Neural crest cell (in vitro differentiated cells): ENCODE measurements at places on chromosomes 1 and 21.

DNA sequence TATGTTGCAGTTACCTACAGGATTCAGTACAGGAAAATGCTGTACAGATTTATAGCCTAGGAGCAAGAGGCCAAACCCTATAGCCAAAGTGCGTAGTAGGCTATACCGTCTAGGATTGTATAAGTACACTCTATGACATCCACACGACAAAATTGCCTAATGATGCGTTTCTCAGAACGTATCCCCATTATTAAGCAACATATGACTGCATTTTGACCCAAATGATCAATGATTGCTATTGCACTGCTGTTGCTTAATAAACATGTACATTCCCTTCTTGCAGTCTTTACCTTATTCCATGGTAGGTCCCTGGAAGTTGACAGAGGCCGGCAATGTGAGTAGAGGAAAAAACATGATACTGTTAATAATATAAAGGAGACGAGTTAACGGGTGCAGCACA lies 33.0 kb downstream of the LRRC8C start:
- DNase-seq = no peak

- no peak for DNase-seq
Observed at GRCh38 chr1:18010945-18011344, 96.7 kb upstream of the IGSF21 start.

- DNase-seq = no peak
Observed at GRCh38 chr1:207429963-207430362, 24.2 kb upstream of the CR2 start.

DNA sequence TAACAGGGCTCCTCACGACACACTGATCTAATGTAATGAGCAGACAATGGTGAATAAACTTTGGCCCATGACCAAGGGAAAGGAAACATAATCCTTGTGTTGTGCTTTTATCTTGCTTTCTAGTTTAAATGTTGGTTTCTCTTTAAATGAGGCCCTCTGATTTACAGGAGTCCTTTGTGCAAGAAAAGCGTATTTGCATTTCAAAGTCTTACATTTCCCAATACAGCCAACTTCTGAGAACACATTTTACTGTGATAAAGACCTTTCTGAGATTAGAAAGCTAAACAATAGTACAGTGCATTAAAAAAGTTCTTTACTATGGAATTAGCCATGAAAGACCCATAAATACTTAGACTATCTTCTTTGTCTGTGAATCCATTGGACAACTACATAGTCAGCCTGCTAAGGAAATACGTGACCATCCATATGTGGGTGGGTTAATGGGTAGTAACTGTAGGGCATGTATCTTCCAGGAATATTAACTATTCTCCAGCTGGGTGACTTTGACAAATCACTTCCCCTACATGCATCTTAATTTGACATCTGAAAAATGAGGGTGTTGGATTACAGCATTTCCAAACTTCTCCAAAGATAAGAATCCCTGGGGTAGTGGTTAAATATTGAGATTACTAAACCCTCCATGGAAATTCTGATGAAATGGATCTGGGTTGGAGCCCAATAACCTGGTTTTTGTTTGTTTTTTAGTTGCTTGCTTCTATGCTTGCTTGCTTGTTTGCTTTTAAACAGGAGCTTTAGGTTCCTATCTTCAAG lies 50.3 kb upstream of the USP1 start:
- no peak for DNase-seq

DNA sequence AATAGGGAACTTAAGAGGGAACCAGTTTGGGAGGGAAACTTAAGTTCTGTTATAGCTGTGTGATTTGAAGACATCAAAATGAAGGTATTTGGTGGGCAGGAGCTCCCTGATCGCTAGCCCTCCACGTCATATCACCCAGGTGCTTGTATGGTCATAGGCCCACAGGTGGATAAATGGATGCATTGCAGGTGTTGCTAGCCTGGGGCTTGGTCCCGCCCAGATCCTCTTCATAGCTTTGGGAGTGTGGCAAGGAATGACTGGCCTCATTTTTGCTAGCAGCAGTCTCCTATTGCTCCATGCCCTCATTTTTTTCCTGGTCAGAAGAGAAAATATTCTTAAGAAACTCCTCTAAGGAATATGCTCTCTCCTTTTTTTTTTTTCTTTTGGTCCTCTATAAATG lies 11.3 kb downstream of the GNPAT start:
- DNase-seq = no peak

- no peak for DNase-seq
Observed at GRCh38 chr1:233246965-233247364, 48.6 kb downstream of the PCNX2 start.

DNA sequence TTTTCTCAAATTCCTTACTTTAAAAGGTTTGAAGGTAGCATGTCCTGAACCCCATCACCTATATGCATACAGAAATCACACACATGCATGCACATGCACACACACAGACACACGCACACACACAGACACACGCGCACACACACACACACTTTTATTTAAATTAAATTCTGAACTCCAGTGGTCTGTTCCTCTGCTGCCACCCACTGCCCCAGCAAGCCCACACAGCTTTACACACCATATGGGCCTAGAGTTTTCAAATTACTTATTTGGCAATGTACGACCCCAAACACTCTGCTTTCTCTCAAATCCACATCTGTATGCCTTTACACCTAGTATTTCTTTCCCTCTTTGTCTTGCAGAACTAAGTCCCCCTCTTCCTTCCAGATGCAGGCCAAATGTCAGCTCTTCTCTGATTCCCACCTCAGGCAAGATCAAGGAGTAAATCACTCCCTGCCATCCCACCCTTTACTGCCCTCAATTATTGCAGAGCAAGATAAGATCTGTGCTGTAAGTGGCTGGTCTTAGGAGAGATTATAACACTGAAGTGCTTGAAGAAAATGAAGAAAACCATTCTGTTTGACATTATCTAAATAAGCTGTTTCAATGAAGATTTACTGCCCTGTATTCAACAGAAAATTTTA lies 429.9 kb upstream of the CXADR start:
- DNase-seq = no peak

DNA sequence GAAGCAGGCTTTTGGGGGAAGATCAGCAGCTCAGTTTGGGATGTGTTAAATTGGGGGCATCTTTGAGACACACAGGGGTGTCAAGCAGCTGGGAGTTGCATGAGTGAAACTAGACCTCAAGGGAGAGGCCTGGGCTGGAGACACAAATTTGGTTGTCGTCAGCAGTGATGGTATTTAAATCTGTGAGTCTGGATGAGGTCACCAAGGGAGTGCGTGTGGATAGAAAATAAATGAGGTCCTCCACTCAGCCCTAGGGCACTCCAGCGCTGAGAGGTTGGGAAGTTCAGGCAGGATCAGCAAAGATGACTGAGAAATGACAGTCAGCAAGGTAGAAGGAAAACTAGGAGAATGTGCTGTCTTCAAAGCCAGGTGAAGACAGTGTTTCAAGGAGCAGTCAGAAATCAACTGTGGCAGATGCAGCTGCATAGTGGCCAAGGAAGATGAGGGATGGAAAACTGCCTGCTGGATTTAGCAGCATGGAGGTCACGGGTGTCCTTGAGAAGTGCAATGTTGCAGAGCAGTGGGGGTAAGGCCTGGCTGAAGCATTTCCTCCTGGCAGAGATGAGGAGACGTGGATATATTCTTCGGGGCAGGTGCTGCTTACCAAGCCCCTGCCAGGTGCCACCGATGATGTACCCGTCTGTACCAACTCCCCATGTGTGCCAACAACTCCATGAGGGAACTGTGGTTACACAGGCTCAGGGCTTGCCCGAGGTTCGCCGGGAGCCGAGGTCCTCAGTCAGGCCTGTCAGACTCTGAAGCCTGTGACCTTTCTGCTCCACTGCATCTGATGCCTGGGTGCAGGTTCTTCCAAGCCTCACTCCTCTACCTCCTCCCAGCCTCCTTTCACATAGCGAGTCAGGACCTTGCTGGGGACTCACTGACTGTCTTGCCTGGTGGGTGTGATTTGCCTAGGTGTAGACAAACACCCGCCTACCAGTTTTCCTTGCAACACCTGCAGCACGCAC lies 11.3 kb downstream of the MAP7D1 start:
- no peak for DNase-seq

DNA sequence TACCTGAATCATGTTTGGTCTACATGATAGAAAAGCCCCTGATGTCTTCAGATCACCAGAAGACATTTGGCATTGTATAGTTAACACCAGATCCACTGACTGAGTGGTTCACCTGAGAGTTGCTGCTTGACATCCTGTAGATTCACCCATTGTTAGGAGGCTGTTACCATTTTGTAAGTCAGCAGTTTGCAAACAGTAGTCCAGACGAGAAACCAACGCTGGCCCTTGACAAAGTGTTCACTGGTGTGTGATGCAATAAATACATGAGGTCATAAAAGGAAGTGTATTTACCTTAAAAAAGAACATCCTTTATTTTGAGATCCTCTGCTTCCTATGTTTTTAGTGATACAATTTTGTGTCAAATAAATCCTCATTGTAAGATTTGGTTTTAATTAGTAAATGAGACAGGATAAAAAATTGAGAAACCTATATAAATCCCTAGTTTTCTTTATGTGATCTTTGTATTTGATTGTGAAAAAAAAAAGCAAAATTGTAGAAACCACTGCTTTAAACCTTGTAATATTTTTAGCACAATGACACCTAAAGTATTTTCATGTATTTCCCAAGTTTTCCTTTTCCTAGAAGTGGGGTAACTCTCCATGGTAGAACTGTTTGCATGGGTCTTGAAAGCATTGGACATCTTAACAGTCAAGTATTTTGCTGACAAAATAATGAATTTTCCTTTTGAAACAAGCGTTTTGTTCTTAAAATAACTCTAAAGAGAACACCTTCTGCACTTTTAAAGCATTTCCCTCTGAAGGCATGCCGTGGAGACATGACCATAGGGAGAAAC lies 204.3 kb downstream of the FGGY start:
- no peak for DNase-seq

DNA sequence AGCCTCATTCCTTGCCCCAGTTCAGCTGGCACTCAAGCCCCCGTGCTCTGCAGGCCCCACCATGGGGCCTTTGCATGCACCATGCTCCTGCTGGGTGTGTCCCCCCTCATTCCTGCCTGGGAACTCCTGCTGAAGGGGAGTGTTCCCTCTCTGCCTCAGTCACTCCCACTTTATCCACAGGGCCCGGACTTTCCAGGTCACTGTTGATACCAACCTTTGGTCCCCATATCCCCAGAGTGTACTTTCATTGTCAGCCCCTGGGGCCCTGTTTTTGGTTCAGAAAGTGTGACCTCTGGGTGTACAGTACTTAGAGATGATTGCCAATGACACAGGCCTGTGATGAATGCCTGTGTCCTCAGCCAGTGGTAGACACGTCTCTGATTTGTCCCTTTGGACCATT lies 2.9 kb downstream of the TTC22 start:
- no peak for DNase-seq

- DNase-seq = no peak
Observed at GRCh38 chr1:211589782-211590721, 11.1 kb upstream of the SLC30A1 start.

GRCh38 chr1:60423146-60423780 lies 349.7 kb upstream of the C1orf87 start:
- DNase-seq = no peak

DNA sequence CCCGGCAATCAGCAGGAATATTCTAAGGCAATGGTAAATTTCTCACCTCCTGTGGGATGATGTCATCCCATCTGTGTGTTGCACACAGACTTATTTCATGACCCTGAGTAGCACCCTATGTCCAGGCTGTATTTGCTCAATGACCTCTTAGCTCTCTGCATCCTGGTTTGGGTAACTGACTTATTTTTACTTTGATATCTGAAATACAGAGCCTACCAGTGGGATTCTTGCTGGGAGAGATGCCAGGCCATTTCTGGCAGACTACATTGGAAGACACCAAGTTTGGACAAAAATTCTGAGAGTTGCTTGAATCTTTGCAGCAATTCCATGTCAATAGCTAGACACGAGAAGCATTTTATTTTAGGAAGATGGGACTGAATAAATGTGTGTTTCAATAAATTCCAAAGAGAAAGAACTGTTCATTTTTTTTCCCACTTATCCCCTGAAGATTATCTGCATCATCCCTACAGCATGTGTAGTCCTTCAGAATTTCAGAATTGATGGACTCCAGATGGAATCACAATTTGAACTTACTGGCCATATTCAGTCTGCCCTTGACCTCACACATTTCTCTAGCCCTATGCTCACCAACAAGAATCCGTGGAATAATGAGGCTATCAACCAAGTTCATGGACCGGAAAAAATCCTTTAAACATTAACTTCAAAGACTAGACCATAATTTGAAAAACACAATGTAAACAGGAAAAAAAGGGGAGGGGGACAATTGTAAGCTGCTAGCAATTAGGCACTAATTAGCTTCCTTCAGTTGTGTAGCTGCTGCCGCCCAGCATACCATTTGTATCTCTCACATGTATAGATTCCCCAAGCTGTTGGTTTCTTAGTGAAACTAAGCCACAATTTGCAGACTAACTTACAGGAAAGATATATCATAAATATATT lies 226.5 kb downstream of the HMCN1 start:
- no peak for DNase-seq

DNA sequence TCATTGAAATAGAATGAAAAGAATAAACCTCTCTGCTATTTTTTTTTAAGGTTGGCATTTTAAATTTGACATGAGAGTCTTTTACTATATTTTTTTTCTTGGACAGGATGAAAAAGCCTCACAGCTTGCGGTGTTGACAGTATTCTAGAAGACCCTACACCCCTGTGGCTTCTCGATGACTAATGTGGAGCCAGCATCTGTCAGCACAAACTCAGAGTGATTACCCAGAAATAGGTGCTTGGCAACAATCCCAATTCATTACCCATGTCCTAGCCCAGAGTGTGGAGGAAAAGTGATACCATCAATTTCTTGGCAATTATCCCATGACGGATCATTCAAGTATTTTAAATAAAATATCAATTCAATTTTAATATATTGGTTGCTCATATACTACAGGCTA lies 186.8 kb upstream of the MAP1LC3C start:
- DNase-seq = no peak

DNA sequence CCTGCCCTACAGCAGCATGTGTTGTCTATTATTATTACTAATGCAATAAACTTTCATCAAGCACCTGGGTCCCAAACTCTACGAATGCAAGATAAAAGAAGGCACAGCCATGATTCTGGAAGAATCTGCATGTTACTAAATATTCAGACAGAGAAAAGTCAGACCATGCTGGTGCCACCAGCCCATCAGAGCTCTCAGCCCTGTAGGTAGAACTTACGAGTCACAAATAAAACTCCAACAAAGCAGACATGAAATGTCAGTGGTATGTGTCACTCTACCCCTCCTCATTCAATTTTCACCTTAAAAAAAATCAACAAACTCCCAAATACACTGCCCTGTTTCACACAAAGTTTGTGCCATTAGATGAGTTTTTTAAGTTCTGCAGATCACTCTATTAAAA lies 62.4 kb upstream of the TIAM1 start:
- DNase-seq = no peak
